Kidney (tissue), 22 donors: ENCODE measurements at places on chromosomes 13 and 19. TPM values are rescaled to one million over a fixed set of nuclear protein-coding genes. Genes with fewer than 3 reads are reported as not detected.

DNA sequence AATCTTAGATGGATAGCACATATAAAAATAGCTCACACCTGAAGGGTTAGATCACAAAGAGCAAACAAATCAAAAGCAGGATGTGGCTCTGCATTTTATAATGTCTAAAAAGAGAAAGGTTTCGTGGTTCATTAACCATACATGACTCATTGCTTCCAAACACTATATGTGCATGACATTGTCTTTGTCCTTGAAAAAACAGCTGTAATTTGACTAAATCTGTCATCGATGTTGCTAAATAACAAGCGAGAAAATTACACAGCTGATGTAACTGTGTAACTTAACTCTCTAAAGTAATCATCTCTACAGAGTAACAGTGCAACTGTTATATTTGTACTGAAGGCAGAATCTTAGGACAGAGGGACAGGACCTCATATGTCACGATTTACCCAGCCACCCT is 383.1 kb upstream of the GPC6 start:
- no peak overlapping the region for H3K4me3 ChIP-seq
- no peaks in the 10 kb centered on the region for H3K27me3 ChIP-seq
- no peak for DNase-seq

GRCh38 chr13:27635266-27635665 is 13.6 kb downstream of the POLR1D start:
- H3K27ac ChIP-seq, result no peak overlapping the region
- DNase-seq, result no peak
- no peaks in the 10 kb centered on the region for H3K36me3 ChIP-seq
- no peaks in the 10 kb centered on the region for H3K27me3 ChIP-seq
- H3K4me3 ChIP-seq, result no peak overlapping the region
- H3K4me1 ChIP-seq, result peaks cover 4% of the 10 kb centered on the region

DNA sequence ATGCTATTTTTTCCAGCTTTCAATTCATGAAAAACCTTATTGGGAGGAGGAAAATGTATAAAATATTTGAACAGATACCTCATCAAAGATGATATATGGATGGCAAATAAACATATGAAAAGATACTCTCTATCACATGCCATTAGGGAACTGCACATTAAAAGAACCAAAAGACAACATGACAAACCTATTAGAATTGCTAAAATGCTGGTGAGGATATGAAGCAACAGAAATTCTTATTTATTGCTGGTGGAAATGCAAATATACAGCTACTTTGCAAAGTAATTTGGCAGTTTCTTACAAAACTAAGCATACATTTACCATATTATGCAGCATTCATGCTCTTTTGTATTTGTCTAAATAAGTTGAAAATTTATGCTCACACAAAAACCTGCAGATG is 1783.9 kb upstream of the PCDH20 start:
- H3K27me3 ChIP-seq, result no peaks in the 10 kb centered on the region
- no peak overlapping the region for H3K27ac ChIP-seq
- H3K4me1 ChIP-seq, result no peaks in the 10 kb centered on the region
- DNase-seq, result no peak
- H3K4me3 ChIP-seq, result no peak overlapping the region

APOC4 gene
- polyA plus RNA-seq, result not detected
